Omental fat pad (tissue), 4 donors: ENCODE measurements at places on chromosomes 4 and X.

DNA sequence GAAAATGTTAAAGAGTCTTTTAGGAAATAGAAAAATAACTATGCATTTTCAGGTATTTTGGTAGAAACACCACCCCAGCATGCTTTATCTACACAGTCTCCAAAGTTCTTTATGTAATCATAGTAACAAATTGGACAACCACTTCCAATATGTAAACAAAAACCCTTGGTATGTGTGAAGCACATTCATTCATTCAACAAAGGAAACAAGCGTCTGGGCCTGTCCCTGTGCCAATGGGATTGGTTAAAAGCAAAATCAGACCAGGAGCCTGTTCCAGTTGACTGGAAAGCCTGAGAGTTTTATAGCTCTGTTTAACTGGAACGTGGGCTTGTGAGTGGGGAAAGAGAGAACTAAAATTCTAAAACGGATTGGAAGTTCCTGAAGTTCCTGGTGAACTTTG, 41.3 kb upstream of the TENM3 start:
- no peak for DNase-seq

GRCh38 chrX:31499109-31499508, 427.3 kb upstream of the FTHL17 start:
- DNase-seq: no peak

DNA sequence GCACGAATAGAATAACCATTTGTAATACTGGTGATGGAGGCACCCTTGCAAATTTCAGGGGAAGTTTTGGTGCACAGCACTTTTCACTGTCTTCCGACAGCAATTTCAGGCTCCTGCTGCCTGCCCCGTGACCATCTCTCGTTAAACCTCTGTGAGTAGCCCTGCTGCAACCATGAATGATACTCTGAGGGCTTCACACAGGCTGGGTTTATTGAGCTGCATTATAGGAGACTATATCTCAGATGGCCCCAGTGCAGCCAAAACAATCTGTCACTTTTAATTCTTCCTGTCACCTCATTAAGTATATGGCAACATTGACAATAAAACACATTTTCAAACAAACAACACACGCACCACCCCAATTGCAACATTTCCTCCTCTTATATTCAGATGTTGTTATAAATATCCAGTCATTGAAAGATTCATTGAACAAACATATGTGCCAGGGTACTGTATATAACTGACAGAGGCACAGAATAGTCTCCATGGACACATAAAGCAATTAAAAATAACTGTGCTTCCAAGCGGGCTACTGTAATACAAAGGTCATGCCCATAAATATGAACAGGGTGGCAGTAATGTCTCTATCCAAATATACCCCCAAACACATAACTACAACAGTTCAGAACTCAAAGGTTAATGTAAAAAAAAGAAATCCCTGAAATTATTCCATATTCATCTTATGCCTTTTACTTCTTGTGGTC, 477.0 kb downstream of the GBA3 start:
- DNase-seq: no peak

- DNase-seq: no peak
These were observed 327.2 kb downstream of the NKX6-1 start for GRCh38 chr4:84171871-84172270.
